Thoracic aorta (tissue), 2 donors: ENCODE measurements at places on chromosomes 6 and 20. TPM values are rescaled to one million over a fixed set of nuclear protein-coding genes. Genes with fewer than 3 reads are reported as not detected.

ARFGEF3 gene
- 1.4 TPM for total RNA-seq

MAP3K4 gene
- 25.3 TPM for total RNA-seq

COQ3 gene
- total RNA-seq, result 2.0 TPM

CLDN20 gene
- total RNA-seq, result not detected

DNA sequence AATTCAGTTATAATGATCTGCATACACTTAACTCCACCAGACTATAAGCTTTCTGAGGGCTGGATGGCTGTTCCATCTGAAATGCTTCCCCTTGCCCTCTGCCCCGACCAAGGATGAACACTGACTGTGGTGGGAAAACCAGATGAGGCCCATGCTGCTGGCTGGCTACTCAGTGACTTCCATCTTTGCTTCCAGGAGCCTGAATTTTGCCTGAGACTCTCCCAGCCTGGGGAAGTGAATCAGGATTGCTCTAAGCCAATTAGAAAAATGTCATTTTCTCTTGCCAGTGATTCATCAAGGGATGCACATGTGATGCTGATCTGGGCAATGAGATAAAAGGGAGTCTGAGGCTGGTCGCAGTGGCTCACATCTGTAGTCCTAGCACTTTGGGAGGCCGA is 1.7 kb upstream of the TOMM34 start:
- no peak for DNase-seq

DNA sequence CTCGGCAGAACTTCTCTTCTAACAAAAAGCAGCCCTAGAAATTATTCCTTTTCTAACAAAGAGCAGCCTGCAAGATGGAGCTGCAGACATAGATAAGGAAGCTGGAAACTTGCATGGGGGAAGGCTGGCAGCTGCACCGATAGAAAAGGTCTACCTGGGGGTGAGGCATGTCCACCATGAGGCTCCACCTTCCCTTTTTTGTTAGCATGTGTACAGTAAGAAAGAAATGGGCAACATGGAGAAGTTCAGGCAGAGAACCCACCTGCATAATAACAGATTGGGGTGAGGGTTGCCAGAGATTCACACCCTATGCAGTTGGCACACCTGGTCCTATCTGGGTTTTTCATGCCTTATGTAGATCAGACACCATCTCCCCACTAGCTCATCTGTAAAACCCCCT is 25.4 kb downstream of the ZNF311 start:
- DNase-seq, result no peak

- no peak for DNase-seq
Observed at GRCh38 chr6:98657764-98658163, 176.6 kb upstream of the POU3F2 start.

- no peak for DNase-seq
Observed at GRCh38 chr6:153210083-153210482, 79.0 kb upstream of the RGS17 start.

DNA sequence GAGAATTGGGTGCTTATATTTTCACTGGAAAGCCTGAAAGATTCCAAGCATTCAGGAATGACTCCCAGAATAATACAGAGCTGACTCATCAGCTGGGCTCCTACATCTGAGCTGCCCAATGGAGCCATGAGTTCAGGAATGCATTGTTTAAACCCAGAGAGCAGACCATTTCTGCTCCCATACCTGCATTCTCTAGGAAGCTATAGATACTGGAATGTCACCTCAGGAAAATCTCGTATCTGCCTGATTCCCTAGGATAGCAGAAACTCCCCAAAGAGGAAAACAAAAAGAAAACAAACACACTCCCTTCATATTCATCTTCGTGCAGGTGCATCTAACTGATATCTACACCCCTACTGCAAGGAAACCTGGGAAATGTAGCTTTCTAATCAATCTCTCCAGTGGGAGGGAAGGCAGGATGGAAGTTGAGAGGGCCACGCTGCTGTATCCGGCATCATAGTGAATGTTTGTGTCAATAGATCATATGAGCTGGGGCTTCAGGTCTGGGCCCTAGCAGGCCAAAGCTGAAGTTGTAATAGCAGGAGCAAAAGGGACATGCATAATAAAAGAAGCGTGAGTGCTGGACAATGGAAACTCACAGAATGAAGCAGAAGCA is 8.2 kb upstream of the SLC2A12 start:
- no peak for DNase-seq

DNA sequence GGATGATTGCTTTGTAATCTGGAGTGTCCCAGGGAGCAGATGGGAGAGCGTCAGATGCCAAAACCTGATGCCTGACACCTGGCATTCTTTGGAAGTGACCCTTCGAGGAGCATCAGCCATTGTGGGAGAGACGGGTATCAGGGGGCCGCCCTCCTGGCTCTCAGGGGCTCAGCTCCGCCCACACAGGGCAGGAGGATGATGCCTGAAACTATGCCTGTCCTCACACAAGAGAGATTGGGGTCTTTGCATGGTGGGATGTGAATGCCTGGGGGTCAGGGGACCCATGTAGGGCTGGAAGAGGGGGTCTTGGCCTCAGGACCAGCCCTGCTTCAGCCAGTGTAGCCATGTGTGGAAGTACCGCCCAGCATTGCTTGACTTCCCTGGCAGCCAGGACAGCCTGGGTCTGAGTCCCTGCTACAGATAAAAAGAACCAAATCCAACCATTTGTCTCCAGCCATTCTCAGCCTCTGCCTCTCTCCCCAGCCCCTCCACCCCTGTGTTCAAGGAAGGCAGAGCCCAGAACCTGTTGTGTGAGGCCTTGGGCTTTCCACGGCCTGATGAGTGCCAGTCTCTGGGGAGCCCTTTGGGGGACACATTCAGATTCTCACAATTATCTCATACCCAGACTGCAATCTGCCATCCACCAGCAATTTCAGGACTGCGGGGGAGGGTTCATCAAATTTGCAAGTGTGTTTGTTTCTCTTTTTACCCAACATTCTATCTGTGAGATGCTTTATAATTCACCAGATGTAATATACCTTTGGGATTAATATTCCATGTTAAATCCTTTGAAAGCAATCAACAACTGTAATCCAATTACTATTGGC is 371.2 kb downstream of the PREX1 start:
- no peak for DNase-seq

GRCh38 chr6:67898875-67899274 is 736.2 kb upstream of the ADGRB3 start:
- no peak for DNase-seq

GRCh38 chr6:110341663-110342596 is 16.2 kb downstream of the METTL24 start:
- no peak for DNase-seq

DNA sequence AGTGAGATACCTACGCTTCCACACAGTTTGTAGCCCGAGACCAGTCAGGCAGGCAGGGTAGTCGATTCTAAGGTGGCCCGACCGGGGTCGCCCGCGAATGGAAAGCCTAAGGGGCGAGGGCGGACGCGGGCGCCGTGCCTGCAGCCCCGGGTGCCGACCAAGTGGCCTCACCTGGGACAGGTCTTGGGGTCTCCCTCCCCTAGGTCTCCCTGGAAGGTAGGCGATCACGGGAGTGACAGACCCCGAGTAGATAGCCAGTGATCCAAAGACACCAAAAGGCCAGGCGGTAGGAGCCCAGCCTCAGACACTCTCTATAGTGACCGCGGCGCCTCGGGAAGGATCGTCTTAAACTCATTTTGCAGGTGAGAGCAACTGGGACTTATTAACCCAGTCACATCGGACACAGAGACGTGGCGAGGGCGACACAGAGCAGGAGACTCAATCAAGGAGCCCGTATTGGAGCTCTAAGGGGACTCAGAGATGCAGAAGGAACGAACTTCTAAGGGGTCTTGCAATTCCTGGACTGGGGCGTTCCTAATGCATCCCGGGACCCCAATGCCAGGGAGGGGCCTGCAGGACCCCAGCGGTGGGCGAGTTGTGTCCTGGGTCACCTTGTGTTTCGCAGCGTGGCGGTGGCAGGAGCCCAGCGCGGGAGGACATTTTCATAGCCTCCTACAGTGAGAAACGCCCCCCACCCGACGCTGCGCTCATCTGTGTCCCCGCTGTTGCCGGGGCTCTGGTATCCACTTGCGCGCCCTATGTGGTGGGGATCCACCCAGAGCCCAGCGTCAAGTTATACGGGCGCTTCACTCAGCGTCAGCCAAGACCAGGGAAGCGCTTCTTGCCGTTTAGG is 2.1 kb upstream of the VSX1 start:
- no peak for DNase-seq

GRCh38 chr6:36858407-36858981 is 16.1 kb downstream of the PPIL1 start:
- no peak for DNase-seq

- DNase-seq, result no peak
Observed at GRCh38 chr6:15709651-15710269, 46.9 kb upstream of the DTNBP1 start.

DNA sequence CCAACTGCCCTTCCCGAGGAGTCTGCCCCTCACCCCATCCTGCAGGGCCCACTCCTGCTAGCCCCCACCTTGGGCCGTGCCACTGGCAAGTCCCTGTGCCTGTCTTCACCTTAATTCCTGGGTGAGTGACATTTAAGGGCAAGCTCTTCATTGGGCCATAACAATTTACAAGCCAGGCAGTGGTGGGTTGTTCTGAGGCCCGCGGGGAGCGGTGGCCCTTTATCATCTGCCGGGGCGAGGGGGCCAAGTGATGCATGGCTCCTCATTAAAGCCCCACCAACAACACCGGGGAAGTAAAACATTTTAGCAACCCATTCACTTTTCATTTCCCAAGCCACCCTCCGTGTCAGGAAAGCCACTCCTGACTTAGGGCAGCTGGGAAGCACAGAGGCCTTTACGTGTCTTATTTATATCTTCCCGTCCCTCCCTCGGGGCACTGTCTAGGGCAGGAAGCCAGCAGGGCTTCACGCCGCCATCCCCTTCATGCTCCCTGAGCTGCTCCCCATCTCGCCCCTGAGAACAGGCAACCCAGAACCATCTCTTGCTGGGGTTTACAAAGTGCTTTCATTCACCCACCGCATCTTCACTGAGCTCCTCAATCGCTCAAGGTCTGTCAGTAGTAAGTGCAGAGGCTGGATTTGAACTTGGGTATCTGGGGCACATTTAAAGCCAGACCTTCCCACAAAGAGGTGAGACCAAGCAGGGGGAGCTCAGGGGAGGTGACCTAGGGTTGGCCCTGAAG is 55.5 kb upstream of the CCDC167 start:
- DNase-seq, result no peak

DNA sequence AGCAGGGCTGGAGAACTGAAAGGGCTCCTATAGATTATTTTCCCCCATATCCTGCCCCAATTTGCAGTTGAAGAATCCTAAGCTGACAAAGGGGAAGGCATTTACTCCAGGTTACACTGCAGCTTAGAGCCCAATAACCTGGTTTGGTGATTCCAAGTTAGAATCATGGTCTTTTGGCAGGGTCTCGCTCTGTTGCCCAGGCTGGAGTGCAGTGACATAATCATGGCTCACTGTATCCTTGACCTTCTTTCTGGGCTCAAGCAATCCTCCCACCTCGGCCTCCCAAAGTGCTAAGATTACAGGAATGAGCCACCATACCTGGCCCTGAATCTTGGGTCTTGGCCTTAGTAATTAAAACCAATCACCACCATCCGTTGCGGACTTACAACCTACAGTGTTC is 1.0 kb upstream of the MMP9 start:
- DNase-seq, result no peak

DNA sequence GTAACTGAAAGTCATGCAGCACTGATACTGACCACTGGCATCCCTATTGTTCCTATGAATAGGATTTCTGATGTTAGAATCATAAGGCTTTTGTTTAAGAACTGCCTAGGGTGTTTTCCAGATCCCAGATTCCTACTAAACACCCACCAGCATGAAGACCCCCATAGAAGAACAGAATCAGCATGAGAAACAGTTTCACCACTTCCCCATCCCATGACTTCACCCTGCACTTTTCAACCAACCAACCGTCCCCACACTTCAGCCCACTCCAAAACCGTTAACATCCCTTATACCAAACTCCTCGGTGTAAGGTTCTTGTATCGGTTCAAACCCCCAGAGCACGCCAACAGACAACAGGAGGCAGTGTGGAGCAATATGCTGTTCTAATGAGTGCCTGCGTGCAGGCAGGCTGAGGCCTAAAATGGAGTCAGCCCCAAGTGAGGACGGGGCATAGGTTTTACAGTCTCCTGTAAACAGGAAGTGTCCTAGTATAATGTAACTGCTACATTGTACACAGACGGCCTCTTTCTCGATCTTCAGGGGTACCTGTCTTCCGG is 11.4 kb upstream of the SSTR4 start:
- no peak for DNase-seq
